NCI-H1417 treated with DMSO at 0.1 percent for 48 hours (cell line): ENCODE measurements at places on chromosomes 4 and X.

DNA sequence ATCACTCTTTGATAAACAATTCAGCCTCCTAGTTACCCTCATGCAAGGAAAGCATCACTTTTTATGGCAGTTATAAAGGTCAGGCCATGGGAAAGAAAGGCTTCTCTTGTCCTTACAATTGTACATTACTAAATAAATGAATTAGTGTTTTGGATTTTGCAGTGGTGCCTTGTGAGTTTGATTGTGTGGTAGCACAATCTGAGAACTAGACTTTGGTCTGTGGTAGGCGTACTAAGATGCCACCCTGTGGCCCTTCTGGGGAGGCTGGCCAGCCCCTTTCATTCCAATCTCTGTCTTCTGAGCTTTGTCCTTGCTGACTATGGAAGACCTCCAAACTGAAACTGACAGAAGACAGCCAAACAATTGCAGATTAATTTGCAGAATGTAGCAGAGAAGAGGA, 14.6 kb upstream of the HNRNPD start:
- DNase-seq: no peak

DNA sequence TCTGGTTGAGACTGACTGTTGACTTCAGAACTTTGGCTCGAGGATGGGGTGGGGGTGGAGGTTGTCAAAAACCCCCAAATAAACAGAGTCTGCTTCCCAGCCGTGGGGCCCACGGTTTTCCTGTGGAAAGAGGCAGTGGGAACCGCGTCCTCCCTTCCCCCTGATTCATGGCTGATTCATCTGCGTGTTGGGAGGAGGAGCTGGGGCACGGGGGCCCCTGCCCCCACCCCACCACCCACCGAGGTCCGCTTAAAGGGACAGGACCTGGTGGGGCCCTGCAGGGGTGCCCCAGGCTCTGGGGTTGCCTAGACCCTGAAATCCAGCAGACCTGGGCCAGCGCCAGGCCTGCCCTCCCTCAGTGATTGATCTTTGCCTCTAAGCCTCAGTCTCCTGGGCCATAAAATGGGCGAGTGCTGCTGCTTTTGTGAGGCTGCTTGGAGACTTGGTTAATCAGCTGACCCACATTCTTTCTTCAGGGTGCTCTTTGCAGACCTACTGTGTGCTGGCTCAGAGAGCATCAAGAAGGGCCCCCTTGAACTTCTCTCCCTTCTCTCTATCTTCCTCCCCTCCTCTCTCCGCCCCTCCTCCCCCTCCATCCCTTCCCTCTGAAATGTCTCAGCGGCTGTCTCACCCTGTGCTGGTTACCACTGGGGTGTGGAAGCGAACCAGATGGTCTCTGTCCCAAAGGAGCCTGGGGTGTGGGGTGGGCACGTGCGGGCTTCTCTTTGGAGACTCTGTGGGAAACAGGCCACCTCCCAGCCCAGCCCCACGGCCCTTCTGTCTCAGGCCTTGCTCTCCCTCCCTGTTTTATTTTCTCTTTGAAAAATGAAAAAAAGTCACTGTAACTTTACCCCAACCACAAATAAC, 9.1 kb downstream of the HTRA3 start:
- no peak for DNase-seq

GRCh38 chrX:31228415-31228832, 156.6 kb upstream of the FTHL17 start:
- DNase-seq: no peak

- DNase-seq: no peak
Observed at GRCh38 chr4:152072906-152073305, 312.1 kb upstream of the GATB start.
